ENCODE measurements at places on chromosomes 7 and 10. TPM values are rescaled to one million over a fixed set of nuclear protein-coding genes. Genes with fewer than 3 reads are reported as not detected.

The SMKR1 gene
- total RNA-seq = 0.20 TPM

DNA sequence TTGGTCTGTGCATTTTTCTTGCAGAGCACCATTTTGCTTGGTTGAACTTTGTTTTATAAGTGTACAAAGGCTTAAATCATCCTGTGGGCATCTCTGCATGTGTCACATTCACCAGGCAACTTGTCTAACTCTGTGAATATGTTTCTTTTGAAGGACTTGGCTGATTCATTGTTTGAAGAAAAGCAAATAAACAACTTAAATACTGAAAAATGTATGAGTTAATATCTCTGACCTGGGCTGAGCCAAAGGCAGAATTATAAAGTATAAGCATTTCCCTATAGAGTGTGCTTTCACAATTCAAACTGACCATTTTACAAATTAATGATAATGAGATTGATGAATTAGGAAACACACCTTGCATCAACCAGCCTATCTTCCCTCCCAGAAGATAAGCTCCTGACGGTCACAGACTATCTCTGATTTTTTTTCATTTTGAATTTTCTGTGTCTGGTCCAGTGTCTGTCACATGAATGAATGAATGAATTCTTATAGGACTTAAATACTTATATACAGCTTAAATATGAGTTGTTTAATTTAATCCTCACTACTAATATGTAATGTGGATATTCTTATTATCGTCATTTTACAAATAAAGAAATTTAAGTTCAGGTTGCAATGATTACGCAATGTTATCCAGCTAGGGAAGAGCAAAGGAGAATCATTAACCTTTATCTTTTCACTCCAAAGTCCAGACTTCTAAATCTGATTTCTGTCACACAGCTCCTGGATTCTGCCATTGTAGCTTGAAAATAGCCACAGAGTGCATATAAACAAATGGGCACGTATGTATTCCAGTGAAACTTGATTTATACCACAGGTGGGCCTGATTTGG lies 182.0 kb upstream of the PHYHIPL start:
- no peak for DNase-seq

GRCh38 chr10:30443049-30443448 lies 9.1 kb downstream of the MAP3K8 start:
- DNase-seq = no peak

- peak; percentile 80 for DNase-seq
Measured at GRCh38 chr10:124340033-124340760, 78.5 kb downstream of the OAT start.

DNA sequence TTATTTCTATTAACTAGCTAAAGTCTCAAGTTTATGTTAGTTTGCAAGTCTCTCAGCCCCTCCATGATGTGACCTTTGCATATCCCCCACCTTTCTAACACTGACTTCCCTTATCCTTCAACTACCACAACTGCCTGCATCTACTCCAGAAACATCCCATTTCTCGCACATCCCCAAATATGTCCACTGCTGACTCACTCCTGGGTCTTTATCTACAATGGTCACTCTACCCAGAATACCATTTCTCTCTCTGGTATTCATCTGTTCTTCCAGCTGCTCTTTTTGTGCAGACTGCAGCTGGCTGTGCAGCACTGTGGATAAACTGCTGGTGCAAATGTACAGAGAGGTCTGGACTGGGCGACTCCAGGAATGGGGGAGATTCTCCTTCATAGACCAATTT lies 32.7 kb upstream of the PRSS1 start:
- no peak for DNase-seq

DNA sequence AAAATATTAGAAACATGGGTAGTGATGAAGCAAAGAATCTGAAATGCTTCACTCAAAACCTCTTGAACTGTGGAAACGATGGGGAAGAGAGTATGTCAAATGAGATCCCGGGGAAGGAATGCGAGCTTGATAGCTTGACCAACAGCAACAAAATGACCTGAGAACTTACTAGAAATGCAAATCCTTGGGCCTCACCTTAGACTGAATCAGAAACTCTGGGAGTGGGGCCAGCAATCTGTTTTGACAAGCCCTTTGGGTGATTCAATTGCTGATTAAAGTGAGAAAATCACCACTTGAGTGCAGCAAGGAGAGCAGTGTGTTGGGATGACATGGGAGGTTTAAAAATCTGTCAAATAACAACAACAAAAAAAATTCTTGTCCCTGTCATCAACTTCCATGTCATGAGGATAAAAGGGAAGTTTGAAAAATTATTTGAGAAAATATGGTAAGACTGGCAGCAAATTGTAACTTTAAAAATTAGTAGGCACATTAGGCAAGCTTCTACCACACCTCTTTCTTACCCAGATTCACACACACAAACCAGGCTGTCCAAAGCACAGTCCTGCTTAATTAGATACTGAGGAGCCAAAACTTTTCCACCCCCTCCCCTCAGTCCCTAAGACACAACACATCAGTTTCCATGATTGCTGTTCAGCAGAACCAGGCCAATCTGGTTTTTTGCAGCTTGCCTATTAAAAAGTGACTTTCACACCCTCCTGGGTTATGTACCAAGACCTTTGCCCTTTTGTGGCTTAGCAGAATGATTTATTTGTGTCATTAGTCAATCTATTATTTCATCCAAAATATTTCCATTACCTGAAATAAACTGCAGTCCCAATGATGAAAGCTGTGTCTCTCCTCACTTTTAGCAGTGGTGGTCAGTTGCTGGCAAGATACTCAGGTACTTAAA lies 15.6 kb downstream of the CALCR start:
- no peak for DNase-seq

The CTAGE4 gene
- 9.1 TPM for total RNA-seq

DNA sequence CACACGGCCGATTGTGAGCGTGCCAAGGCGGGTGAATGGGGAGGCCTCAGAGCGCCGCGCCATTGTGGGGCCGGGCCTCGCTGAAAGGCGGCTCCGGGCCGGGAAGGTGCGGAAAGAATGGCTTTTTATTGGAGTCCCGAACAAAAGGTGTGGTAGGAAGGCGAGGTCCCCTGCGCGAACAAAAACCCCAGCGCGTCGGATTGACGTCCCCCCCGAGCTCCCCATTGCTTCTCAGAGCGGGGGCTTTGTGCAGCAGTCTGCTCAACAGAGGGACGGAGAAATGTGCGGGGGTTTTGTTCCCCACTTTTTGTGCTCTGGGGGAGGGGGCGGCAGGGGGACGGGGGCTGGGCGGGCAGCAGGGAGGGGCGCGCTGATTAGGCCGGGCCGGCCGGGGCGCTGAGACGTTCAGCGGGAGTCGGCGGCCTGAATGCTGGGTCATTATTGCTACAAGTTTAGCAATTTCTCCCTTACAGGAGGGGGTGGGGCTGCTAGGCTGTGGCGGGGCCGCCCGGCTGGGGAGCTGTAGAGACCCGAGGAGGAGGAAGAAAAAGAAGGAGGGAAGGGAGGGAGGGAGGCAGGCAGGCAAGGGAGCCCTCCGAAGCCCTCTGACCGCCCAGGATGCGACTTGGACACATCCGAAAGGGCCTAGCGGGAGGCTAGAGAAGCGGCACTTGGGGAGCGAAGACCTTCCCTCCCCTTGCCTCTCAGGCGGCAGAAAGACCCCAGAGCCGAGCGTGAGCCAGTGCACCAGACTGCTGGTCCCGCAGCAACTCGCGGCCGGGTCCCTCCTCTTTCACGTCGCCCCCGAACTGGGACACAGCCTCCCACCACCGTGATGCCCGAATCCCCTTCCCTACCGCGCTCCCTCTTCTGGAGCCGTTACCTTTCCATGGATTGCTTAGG lies 4.6 kb downstream of the NKX2-3 start:
- no peak for DNase-seq

GRCh38 chr7:82985144-82985802 lies 177.4 kb downstream of the PCLO start:
- DNase-seq = no peak

DNA sequence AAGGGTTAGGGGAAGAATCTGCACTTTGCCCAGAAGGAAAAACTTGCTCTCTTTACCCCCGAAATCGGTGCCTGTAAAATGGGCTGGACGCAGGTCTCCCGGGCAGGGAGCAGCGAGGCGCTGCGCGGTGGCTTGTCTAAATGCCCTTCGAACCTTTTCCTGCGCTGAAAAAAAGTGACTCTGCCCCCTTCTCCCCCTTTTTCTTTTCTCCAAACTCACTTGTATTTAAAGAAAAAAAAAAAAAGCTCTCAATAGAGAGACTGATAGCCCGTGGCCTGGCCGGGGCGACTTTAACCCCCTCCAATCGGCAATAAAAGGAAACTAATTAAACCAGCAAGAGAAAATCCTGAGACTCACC lies 286 bp downstream of the SP8 start:
- DNase-seq = no peak

The EVX1 gene
- total RNA-seq = not detected

- DNase-seq = no peak
Measured at GRCh38 chr10:85448716-85449115, 917.9 kb downstream of the GRID1 start.

- DNase-seq = no peak
Measured at GRCh38 chr7:158952776-158953175, 96.4 kb downstream of the DYNC2I1 start.

GRCh38 chr10:77932016-77932715 lies 5.6 kb upstream of the DLG5 start:
- peak; percentile 40 for DNase-seq

DNA sequence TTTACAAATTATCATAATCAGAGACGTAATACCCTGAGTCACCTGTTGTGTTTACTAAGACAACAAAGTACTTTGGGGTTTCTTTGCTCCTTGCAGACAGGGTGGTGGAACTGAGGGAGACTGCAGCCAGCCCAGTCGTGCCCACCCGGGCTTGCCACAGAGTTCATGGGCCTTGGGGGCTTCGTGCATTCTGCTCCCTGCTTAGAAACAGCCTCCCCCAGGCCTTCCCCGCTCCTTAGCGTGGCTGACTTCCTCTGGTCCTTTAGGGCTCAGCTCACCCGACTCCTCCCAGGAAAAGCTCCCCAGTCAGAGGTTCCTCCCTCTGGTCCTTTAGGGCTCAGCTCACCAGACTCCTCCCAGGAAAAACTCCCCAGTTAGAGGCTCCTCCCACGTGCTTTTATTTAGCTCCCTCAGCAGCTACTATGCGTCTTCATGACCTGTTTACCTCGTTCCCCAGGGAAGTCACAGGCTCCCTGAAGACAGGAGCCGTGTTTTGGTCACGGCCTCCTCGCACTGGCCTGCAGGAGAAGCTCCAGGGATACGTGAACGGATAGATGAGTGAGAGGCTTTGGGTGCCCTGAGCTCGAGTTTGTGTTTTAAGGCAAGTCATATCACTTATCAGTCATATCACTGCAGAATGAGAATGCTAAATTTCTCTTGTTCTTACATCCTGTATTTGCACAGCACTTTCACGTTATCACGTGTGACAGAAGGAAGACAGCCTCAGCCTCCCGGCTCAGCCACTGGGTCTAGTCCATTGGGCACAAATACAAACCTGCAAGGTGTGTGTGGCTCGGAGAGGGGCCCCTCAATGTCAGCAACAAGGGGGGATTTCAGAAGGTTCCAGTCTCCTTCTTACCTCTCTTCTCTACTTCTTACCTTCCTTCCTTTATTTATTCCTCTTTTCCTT lies 52.7 kb upstream of the VIPR2 start:
- DNase-seq = no peak

- no peak for DNase-seq
Measured at GRCh38 chr7:159143780-159144757, 598 bp downstream of the VIPR2 start.

The SLC26A5 gene
- 0.20 TPM for total RNA-seq

DNA sequence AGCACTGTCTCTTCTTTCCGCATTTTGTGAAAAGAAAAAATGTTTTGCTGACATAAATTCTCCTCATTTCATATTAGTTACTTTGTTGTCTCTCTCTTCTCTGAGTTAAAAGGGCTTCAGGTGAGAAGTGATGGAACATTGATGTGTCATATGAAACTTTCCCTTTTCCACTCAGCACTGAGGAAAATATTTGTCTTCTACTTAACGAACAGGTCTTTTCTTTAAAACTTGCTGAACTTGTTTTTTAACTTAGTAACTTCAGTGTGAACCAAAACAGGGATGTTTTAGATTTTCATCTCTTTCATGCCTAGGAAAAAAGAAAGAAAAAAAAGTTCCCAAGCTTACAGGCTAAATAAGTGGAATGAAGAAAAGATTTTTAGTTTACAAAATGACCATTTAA lies 19.0 kb upstream of the TSPAN12 start:
- DNase-seq = no peak

- no peak for DNase-seq
Measured at GRCh38 chr10:58439632-58440364, 54.6 kb downstream of the TFAM start.

GRCh38 chr7:27169658-27170425 lies 4.3 kb downstream of the HOXA10 start:
- DNase-seq = no peak

The NKX1-2 gene
- total RNA-seq = 0.20 TPM

GRCh38 chr10:33623669-33624068 lies 289.2 kb upstream of the NRP1 start:
- DNase-seq = no peak

The PVRIG gene
- total RNA-seq = not detected

The NPTX2 gene
- 2.4 TPM for total RNA-seq

GRCh38 chr7:121541457-121541856 lies 145.3 kb upstream of the FAM3C start:
- DNase-seq = no peak

GRCh38 chr10:123287594-123288247 lies 133.5 kb downstream of the BUB3 start:
- no peak for DNase-seq

DNA sequence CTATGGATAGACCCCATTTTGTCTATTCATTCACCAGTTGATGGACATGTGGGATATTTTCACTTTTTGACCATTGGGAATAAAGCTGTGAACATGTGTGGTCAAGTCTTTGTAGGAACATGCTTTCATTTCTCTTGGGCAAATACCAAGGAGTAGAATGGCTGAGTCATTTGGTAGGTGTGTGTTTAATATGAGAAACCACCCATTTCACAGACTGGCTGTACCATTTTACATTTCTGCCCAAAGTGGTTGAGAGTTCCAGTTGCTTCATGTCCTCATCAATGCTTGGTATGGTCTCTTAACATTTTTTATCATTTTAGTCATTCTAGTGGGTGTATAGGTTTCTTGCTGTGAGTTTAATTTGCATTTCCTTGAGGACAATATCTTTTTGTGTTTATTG lies 124.9 kb upstream of the RHEB start:
- DNase-seq = no peak
